Urinary bladder (tissue), 4 donors: ENCODE measurements at places on chromosomes 4 and X. TPM values are rescaled to one million over a fixed set of nuclear protein-coding genes. Genes with fewer than 3 reads are reported as not detected.

DMRTC1 gene
- not detected for polyA plus RNA-seq

- DNase-seq: no peak
Observed at GRCh38 chr4:8461086-8461485, 20.5 kb downstream of the TRMT44 start.

DNA sequence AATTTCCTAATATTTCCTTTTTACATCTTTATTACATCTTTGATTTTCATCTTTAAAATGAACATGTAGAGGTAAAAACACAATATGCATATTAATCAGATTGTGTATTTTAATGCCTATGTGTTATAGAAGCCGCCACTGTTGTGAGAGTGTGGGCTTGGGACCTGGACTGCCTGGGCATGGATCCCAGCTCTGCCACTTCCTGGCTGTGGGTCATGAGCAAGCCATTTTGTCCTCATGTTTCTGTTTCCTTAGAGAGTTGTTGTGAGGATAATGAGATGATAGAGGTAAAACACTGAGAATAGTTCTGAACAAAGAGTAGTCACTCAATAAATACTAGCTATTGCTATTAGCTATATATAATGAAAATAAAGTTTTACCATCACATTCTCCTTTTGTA is 38.4 kb upstream of the SCOC start:
- DNase-seq: no peak

TCEANC gene
- polyA plus RNA-seq: 1.6 TPM

DNA sequence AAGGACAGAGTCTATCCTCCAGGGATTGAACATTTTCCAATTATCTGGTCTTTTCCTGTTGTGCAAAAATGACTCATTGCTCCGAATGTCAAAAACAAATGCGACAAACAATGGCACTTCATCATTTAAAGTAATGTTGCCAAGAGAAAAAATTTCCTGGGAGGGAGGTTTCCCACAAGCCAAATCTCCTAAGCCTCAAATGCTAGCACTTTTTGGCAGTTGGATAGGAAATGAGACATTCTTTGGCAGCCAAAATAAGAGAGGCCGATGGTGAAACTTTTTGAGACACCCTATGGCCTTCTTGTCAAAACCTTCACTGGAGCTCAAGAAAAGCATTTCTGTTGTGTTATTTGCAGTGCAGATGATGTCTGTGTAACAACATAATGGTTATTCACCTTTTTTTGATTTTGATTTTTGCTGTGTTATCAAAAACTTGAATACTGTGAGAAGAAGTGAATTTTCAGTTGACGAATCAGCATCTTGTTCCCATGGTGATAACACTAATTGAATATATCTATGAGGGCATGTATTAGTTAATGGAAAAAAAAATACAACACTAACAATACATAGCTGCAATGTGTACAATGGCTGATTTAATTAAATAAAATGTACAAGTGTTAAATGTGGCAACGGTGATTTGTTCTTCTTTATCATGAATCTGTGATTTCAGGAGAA is 333.8 kb downstream of the ANK2 start:
- no peak for DNase-seq

MEPE gene
- polyA plus RNA-seq: not detected
